OCI-M1 (cell line): ENCODE measurements at places on chromosomes 11 and 22.

- DNase-seq: no peak
These were observed 72.3 kb downstream of the ARFGAP2 start for GRCh38 chr11:47104261-47104950.

DNA sequence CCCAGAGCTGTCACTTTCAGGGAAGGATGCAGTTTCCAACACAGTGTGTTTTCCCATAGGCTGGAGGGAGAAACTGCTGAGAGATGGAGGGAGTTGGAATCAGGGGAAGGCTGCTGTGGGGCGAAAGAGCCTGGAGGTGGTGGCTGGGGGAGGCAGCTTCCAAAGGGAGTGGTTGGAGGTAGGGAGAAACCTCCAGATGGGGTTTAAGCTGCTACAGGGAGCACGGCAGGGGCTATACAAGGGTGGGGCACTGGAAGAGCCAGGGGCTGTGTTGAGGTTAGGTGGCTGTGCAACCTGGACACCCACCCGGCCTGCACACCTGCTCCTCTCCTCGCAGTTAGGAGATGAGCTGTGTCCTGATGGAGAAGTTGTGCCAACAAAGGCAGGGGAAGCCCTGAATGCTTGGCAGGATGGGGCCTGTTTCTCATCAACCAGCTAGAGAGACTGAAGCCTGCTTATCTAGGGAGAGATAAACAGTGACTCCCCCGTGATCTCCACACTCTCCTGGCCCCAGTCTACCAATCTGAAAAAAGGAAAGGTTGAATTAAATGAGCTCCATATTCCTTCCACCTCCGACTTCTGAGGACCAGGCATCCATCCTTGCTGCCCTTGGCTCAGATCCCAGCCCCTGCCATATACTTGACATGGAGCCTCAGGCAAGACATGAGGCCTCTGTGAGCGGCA is 3.6 kb upstream of the SLCO2B1 start:
- DNase-seq: no peak

GRCh38 chr11:125413226-125413625 is 82.8 kb downstream of the FEZ1 start:
- DNase-seq: no peak

DNA sequence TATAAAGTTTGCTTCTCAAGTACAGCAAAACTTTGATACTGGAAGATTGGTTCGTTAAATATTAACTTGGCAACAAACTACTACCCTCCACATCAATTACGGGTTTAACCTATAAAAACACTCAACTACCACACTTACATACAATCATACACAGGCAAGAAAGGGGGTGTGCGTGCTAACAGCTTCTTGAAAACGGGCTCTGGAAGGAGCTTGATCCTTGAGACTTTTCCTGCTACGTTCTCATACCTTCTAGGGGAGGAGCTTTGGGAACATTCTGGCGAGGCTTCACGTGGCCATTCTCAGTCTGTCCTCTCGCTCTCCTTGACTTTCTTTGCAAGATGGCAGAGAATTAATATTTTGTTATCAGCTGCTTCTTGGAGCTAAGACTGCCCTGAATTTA is 6.8 kb upstream of the ESAM start:
- no peak for DNase-seq

- DNase-seq: no peak
These were observed 89.8 kb downstream of the DBX1 start for GRCh38 chr11:20070459-20070858.

DNA sequence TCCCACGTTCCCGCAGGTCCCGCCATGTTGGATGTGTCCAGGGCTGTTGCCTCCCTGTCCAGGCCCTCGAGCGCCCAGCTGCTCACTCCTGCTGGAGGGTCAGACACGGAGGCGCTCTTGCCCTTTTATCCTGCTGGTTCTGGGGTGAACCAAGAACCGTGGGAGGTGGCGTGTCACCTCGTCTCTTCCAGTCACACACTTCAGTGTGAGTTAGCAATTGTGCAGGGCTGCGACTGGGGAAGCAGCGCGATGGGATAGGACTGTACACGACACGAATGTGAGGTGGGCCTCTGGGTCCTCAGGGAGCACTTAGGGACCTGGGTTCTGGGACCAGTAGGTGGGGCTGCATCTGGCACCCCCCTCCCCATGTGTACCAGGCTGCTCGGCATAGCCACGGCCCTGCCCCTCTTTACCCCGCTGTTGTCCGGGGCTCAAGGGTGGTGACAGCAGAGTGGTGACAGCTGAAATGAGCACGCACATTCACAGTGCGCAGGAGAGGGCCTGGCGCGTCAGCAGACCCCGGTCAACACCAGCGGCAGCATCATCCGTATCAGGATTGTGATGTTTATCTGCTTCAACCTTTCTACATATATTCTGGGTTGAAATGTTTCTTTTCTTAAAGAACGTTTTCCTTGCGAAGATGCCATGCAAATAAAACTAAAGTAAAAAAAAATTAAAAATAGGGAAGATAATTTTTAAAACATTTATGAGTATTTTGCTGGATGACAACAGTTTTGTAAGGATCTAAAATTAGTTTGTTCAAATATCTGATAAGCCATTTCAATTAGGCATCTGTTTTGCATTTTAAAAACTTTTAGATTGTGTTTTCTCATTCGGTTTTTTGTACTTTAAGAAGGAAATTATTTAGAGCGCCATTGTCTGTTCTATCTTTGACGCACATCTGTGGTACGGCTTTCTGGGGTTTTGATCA is 210.7 kb downstream of the TBC1D22A start:
- DNase-seq: no peak

- DNase-seq: no peak
These were observed 71.8 kb downstream of the TENM4 start for GRCh38 chr11:79369055-79369454.

- no peak for DNase-seq
These were observed 792.5 kb downstream of the BRD1 start for GRCh38 chr22:49034836-49035817.

DNA sequence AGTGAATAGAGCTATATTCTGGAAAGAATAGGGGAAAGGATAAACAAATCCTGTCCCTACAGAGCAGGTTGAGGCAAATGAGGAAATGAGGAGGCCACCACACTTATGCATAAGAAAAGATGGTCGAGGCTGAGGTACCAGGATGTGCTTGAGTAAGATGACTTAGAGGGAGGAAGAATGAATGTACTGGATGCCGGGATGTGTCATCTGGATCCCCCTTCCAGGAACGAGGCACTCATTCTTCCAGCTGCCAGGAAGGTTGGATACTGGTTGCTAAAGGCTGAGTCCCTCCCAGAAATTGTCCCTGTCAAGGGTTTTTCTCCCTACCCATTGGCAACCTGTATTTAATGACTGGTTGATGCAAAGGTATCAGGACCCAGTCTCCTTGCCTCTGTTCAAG is 31.1 kb upstream of the SYT9 start:
- DNase-seq: no peak

DNA sequence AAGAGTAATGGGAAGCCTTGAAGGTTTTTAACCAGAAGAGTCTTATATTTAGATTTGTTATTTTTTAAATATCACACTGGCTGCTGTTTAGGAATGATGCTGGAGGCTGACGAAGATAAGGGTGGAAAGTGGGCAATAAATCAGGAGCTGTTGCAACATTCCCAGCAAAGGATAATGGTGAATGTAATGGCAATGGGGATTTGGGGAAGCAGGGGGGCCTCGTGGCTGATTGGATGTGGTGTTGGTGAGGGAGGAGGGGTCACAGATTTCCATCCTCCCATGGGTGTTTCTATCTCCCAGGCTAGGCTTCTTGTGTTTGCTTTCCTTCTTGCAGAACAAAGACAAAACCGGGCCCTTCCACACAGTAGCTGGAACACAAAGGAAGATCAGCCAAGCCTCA is 80.8 kb downstream of the PIWIL4 start:
- no peak for DNase-seq

DNA sequence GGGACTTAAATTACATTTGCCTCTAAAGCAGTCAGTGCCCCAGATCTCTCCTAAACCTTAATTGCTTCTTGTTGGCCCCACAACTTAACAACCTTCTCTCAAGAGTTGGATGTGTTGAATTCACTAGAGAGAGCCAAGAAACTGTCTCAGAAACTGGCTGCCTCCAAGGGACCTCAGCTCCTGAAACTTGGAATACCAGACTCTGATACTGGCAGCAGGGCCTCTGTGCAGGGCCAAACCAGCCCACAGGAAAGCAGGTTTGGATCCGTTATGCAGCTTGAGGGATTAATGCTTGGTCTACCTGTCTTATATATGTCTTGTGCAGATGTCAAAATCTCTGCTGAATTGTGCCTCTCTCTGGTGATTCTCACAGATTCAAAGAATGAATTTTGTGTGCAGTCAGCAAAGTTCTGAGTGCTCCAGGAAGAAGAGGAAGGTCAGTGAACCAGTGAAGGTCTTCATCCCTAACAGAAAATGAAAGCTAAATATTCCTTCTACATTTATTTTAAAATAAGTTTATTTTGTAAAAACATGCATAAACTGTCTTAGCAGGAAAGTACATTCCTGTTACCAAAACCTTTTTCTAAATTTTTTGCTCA is 70.8 kb downstream of the LIF start:
- DNase-seq: peak; percentile 17

GRCh38 chr11:14506532-14506931 is 6.9 kb upstream of the COPB1 start:
- no peak for DNase-seq

- no peak for DNase-seq
These were observed 11.6 kb downstream of the GRIK4 start for GRCh38 chr11:120523196-120523595.

- no peak for DNase-seq
These were observed 686.2 kb downstream of the OPCML start for GRCh38 chr11:132846075-132846474.

GRCh38 chr11:27385245-27385644 is 22.2 kb upstream of the CCDC34 start:
- DNase-seq: no peak

DNA sequence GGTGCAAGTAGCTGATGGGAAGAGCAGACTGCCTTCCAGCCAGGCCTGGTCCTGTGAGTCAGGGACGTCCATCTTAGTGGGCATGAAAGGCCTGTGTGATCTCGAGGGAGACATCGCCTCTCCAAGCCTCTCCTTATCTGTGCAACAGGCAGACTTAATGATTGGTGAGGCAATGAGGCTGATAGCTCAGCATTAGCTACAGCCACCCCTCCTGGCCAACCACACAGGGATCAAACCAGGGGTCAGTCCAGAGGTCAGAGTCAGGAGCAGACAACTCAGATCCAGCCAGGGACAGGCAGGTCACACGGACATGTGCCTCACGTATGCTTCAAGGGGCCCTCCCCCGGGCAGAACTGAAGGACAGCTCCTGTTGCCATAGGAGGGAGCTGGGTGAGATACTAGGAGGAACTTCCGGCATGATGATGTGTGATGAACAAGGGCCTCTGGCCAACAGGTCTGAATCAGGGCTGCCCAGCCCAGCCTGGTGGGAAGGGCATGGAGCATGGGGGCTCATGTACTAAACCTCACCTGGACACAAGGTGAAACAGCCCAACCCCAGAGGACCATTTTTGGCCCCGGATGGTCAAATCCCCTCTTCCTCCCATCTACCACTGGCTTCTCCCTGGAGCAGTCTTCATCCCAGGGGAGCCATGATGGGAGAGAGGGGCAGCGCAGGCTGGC is 2.8 kb upstream of the APOC3 start:
- DNase-seq: no peak

DNA sequence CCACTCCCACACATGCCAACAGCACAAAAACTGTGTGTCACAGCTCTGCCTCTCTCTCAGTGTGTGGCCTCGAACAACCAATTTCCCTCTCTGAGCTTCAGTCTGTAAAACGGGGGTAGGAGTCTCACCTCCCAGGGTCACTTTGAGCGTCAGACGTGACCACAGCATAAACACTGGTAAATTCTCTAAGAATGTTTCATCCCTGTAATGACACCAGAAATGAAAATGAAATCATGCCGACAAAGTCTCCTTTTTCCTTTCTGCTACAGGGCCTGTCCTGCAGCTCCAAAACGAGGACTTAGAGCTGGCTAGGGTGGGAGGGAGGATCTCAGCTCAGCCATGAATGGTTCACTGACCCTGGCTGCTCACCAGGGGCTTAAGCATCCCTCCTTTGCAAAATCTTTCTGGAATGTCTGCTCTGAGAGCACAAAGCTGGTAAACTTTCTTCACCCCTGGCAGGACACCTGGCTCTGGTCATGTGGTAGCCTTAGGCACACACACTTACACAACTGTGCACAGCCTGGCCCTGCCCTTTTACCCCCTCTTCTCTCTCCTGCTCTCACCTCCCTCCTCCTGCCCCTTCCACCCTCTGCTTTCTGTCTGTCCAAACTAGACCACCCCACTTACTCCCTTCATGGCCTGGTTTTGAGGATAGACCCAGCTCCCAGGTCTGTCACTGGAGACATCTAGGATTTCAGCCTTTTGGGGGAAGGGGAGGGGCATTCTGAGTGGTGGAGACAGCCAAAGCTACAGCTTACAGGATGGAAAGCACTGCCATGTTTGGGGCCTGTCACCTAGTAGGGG is 12.3 kb upstream of the TSKU start:
- no peak for DNase-seq

GRCh38 chr11:63888170-63889086 is 28.5 kb downstream of the RCOR2 start:
- DNase-seq: peak; percentile 79

DNA sequence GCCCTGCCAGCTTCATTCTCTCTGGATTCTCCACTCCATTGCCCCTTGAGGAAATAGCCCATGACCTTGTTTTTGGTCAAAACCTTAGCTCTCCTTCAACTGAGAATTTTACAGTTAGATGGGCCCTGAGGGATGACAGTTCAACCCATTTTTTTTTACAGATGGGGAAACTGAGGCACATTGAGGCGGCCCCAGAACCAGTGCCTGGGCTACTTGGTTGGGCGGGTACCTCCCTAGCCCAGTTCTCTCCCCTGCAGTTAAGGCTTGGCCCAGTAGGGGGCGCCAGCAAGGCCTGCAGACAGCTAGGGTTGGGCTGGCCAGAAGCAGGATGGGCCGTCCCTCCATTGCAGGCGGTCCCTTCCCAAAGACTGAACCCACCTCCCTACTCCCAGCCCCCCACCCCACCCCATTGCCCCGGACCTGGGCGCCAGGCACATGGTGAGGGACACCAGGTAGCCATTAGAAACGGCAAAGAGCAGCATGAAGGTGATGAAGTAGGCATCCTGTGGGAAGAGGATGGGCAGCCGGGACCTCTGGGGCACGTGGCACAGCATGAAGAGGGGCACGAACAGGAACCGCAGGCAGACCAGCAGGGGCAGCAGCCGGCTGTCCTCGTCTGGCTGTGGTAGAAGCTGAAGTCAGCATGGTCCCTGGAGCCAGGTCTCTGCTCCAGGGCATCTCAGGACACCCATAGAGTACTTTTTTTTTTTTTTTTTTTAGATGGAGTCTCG is 7.6 kb downstream of the SLC29A2 start:
- peak; percentile 70 for DNase-seq

- no peak for DNase-seq
These were observed 11.9 kb downstream of the CRTAM start for GRCh38 chr11:122850076-122850631.

- DNase-seq: no peak
These were observed 9.0 kb upstream of the CHRM1 start for GRCh38 chr11:62930157-62930556.

GRCh38 chr22:44390613-44390970 is 77.8 kb upstream of the SHISAL1 start:
- DNase-seq: no peak

DNA sequence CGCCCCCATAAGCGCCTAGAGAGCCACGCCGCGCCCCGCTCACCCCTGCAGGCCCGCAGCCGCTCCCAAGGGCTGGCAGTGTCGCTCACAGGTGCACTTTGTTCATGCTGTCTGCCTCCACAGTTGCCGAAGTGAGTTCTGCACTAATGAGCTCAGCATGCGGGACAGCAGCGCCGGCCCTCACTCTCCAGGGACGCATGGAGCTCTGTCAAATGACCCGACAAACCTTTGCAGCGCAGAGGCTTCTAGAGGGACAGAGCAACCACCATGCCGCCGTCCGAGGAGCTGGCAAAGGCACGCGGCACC is 170.7 kb downstream of the OPCML start:
- no peak for DNase-seq
